ENCODE measurements at places on chromosomes 1 and 21.

DNA sequence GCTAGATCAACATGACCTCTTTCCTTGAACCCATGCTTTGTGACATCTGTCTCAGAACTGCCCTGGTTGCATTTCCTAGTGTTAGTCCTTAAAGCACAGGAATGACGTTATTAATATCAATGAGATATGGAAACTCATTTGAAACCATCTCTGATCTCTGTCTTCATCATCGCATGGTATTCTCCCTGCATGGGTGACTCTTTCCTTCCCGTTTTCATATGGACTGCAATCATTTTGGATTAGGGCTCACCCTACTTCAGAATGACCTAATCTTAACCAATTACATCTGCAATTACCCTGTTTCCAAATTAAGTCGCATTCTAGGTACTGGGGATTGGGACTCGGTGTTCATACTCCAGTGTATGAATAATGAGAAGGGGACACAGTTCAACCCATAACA, 41.7 kb upstream of the DISC1 start:
- no peak for DNase-seq

DNA sequence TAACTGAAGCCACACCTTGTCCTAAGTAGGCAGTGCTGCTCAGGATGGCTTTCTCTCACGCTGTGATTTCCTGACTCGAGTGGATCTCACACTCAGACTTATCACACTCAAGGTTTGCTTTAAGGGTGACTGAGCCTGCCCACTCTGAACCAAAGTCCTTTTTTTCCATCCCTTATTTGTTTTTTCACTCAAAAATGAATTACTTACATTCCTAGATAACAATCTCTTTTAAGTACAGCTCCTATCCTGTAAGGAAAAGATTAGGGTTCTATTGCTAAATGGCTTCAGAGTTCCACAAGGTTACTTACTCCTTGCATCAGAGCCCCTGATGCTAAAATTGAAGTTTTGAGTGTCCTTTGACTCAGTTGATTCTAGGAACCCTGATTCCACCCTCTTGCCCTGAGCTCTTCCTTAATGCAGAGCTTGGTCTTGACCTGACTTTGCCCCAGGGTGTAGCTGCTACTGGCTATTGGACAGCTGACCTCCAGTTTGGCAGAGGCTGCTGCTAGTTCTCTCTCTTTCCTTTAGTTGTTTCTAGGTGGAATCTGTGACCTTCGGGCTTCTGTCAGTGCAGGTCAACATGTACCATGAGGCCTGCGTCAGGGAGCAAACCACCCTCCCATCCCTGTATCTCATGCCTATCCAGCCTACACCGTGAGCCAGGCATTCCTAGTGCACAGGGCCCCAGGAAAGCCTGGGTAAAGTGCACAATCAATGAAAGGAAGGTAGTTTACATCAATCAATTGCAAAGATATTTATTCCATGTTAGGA, 80.1 kb upstream of the CD55 start:
- DNase-seq = no peak

DNA sequence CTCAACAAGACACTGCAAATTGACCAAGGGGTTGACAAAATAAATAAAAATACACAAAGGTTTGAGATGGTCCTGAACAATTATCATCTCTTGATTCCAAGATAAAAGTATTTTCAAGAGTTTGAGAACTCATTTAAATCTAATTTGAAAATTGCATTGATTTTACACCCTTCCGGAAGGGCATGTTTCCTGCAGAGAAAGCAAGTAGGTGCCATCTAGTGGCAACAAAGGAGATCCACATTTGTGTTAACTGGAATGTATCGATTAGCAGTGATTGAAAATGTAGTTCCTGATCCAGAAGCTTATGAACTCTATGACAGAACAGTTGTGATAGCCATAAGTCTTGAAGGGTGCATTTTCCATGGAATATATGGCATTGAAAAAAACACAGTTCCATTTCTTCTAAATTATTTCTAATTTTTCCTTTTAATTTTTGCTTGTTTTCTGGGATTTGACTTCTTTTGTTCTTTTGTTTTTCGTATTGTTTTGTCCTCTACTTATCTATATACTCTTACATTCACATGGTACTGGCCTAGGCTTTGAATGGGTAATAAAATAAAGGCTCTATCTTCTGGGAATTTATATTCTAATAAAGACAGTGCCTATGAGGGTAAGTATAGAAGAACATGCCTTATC, 143.7 kb downstream of the DNM3 start:
- DNase-seq = no peak

GRCh38 chr1:208158640-208159554, 85.3 kb downstream of the PLXNA2 start:
- no peak for DNase-seq

DNA sequence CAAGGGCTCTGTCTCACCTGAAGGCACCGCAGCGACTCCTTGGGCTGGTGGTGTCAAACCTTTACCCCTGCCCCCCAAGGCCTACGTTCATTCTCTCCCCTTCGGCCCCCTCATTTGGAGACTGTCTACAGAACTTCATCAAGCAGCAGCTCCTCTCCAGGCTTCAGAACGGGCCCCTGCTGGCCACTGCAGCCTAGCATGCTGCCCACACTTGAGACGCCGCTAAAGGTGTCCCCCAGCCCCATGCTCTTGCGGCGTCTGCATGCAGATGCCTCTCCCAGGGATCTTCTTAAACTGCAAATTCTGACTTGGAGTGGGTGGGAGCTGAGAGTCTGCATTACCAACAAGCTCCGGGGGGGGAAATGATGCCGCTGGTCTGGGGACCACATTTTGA, 104.2 kb downstream of the PRDM2 start:
- DNase-seq = no peak

DNA sequence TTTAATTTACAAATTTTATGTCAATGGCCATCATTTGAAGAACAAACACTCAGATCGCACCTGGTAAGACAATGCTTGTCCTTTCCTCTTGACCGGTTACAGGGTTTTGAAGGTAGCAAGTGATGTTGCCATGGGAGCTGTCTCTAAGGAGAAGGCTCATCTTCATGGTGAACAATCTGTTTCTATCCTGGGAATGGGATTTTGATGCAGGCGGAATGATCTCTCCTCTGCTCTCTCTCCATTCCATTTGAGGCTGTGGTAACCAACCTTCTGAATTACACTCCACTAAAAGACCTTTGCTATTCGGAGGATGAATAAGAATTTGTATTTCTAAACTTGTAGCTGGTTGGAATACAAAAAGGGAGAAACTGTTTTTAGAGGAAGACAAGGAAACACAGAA, 57.9 kb upstream of the SLC5A9 start:
- DNase-seq = no peak

- no peak for DNase-seq
Observed at GRCh38 chr1:47348246-47348645, 14.7 kb downstream of the CMPK1 start.

- DNase-seq = no peak
Observed at GRCh38 chr1:9852410-9853248, 28.9 kb upstream of the CLSTN1 start.

DNA sequence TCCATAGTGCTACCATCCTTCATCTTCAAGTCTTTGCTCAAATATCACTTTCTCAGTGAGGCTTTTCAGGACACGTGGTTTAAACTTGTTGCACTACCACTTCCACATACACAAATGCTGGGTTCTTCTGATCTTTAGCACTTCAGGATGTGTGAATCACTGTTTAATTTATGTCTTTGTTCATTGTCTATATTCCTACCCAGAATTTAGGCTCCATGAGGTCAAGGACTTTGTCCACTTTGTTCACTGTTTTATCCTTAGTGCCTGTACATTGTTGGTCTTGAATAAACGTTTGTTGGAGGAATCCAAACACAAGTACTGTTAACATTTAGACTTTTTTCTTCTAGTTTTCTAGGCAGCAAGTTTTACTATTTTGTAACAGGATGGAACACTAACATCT, 42.6 kb upstream of the RALGPS2 start:
- no peak for DNase-seq

GRCh38 chr1:31405578-31406245, 7.3 kb upstream of the SERINC2 start:
- no peak for DNase-seq

DNA sequence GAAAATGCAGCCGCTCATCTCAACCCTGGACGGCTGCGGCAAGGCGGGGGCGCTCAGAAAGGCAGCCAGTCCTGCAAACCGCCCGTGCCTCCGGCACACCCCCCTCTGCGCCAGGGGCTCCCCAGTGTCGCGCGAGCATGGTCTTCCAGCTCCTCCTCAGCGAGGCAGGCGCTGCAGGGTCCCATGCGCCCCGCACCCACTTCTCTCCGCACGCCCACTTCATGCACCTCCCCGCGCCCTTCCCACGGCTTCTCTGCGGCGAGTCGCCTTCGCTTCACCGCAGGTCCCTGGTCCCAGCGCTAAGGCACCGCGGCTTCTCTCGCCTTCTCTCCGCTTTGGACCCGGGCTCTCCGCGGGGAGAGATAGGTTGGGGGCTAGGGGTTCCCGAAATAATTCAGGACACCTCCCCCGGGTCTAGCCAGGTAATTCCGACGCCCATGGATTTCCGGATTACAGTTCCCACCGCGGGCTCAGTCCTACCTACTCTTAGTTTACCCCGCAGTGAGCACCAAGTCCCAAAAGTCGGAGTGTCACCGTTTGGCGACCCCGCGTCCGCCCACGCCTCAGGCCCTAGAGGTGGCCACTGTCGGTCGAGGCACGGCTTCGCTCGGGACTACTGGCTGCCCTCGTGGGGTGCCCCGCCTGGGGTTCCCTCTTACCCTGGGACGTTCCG, 67.5 kb downstream of the SYT2 start:
- no peak for DNase-seq

DNA sequence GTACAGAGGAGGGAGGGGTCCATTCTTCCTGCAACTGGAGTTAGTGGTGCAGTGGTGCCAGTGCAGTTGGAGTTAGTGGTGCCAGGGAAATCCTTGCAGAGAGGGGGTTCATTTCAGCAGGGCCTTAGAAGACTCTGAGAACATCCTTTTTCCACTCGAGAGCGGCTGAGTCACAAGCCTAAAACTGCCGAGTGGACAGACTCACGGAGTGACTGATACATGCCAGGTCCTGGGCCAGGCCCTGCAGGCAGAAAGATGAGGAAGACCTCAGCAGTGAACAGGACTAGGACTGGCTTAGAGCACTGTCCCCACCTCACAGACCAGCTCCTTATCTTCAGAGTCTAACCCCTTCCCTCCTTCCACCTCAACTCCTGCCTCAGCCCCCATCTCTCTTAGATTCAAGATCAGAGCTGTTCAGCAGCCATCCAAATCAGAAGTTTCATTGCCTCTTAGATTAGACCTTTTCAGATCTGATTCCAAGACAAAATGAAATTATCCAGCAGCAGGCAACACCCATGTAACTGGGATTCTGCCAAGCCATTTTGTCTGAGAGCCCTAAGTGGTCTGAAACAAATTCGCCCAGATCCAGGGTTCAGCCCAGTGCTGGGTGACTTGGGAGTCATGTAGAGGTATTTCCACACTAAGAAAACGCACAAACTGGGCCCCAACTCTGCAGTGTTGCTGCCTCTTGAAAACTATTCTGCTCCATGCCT, 12.7 kb upstream of the IKBKE start:
- DNase-seq = no peak

DNA sequence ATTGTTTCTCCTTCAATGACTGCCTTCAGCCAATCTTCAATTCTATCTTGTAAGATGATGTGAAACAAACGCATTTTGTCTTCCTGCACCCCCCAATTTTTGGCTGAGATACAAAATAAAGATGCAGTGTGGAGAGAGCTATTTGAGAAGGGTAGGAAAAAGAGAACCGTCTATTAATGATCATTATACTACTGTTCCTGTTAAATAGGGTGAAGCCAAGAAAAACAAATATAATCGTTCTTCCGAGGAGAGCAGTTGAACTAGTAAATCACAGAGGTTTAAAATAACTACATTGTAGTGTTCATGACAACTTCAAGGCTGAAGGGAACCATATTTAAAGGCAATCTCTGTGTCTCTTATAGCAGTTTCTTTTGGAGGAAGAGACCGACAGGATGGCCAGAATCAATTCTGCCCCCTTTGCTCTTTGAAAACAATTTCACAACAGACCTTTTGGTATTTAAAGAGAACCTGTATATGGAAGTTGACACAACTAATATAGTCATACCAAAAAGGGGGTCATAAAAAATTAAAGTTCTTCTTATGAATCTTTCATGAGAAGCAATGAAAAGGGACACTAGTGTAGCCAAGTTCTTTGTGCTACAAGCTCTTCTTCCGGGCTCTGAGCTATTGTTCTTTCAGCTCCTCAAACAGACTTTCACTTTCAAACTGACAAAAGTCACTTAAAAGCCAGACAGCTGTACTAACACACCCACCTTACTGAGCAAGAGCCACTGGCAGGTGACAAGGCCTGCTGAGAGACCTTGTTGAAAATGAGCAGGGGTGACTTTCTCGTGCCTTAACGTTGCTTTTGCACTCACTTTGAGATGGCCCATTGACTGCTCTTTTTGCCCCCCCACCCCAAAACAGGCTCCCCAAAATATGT, 30.9 kb downstream of the PROX1 start:
- no peak for DNase-seq

- DNase-seq = no peak
Observed at GRCh38 chr1:207918011-207918410, 7.1 kb upstream of the CD34 start.

DNA sequence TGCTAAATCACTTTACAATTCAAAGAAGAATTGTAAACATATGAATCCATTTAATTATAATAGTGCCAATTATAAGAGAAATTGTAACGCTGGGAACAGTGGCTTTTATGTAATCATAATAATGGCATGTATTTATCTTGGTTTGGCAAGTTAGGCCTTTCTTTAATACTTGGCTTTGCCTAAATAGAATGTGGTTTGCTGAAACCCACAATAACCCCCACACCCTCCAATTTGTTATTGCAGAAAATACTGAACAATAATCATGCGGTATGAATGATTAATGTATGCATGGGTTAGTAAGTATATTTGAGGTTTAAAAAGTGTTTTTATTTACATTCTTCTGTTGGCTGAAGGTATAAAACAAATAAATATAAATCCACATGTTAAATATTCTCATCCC, 138.2 kb downstream of the NFIA start:
- DNase-seq = no peak

- DNase-seq = no peak
Observed at GRCh38 chr1:19081218-19081893, 124.9 kb upstream of the IFFO2 start.

- DNase-seq = no peak
Observed at GRCh38 chr1:183328371-183328770, 89.8 kb downstream of the NMNAT2 start.

DNA sequence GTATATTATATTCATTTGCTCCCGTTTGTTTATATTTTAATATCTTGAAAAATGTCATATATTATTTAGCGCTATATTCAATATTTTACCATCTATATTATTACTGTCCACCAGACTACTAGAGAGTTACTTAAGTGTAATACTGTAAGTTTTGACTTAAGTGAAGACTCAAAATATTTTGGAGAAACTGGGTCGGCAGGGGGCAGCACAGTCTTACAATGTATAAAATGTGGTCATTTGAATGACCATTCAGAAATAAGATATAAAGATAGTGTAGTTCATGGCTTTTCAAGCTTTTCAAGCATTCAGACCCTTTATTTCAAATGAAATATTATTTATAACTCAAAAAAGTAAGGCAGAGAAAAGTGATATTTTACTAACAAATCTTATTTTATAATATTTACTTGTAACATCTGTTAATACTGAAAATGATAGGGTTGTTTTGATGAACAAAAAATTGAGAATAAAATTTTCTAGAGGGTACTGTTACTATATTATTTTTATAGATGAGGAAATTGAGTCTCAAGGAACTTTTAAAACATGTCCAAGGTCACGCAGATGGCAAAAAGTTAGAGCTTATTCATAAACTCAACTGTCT, 89.0 kb upstream of the SERTAD4 start:
- peak; percentile 11 for DNase-seq
